Mucosa of descending colon (tissue), 3 donors: ENCODE measurements at places on chromosomes 1 and 21.

DNA sequence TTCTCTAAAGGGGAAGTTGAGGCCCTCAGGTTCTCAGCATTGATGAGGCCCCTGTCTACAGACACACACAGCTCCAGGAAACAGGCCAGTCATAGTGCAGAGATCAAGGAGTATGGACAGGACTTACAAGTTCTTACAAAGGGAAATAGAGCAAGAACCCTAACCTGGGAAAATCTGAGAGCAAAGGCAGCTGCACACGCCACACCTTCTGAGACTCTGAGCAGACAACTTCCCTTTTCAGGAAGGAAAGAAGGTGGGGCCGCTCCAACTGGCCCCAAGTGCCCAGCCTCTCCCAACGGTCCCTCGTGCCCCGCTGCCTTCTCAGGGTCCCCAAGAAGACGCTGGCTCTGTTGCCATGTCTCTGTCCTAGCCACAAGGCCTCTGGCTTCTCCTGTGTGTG lies 3.6 kb downstream of the NOC2L start:
- DNase-seq = no peak

DNA sequence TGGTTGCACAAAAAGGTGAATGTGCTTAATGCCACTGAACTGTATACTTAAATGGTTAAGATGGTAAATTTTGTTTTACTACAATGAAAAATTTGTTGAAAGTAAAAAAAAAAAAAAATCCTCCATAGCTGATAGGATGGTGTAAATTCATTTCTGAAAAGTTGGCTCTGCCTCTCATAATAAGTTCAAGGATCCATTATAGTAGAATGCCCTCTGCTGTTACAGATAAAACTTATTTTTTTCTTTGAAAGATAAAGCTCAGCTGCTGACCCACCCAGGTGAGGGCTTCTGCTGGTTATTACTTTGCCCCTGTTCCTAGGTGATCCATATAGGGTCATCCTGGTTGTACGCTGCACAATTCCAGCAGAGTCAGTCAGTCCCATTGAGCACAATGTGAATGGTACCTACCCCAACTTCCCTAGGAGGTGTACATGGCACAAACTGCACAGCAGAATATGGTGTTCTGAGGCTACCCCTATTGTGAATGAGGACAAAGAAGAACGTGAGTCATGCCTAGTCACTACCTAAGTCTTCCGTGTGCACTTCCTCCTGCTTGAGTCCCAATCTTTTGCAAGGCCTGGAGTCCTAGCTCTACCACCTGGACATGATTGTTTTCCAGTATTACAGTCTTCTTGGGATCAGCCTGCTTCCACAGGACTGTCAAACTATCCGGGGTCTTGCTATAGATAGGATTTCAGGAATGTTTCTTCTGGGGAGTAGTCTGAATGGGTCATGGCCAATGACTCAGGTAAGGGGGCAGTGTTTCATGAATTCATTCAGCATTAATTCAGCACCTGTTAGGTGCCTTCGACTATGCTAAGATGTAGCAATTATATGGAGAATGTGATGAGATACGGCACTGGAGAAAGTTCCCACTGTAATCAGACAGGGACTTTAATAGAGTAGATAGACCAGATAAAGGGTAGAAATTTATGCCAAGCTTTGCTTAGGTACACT lies 20.8 kb upstream of the CD5L start:
- no peak for DNase-seq

DNA sequence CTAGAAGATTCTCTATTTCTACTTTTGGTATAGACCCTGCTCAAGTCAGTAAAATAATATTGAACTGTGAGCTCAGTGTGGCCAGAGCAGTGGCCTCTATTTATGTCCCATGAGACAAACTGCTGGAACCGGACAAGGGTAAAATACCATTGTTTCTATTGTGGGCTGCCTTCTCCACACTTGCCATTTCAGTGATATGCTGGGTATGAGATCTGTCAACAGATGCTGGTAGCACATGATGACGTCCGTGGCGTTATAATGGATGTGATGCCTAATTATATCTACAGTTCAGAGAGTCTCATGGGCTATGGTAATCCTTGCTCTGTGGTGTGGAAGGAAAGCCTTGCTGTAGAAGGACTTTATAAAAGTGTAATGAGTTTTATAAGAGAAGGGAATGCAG lies 2.4 kb downstream of the ACTN2 start:
- no peak for DNase-seq

- no peak for DNase-seq
Measured at GRCh38 chr1:230563591-230563990, 78.7 kb upstream of the COG2 start.

GRCh38 chr1:204972426-204972825 lies 70.6 kb upstream of the CNTN2 start:
- no peak for DNase-seq
